ENCODE measurements at places on chromosomes 1 and 21. TPM values are rescaled to one million over a fixed set of nuclear protein-coding genes. Genes with fewer than 3 reads are reported as not detected.

NT5C1A gene
- not detected for total RNA-seq

SH2D2A gene
- total RNA-seq, result 2.3 TPM

PPFIA4 gene
- total RNA-seq, result 0.13 TPM

MROH9 gene
- not detected for total RNA-seq

CELA2A gene
- not detected for total RNA-seq

ANXA9 gene
- 1.3 TPM for total RNA-seq

NHLH1 gene
- total RNA-seq, result 0.08 TPM

SPRR2G gene
- total RNA-seq, result not detected

DNA sequence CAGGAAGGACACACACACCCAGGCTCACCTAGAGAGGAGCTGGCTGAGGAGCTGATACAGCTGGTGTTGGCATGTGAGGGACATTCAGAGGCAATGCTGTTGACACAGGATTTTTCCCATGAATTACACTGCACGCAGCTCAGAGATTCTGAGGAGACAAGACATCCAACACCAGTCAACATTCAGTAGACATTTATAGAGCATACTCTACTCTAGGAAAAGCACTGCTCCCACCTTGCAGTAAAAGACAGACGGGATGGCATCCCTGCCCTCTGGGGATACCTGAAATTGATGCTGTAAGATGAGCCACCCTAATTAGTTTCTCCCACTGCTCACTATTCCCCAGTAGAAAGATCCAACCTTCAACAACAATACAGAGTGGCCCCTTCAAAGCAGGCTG lies 5.1 kb downstream of the LYPD8 start:
- no peak for DNase-seq

DNA sequence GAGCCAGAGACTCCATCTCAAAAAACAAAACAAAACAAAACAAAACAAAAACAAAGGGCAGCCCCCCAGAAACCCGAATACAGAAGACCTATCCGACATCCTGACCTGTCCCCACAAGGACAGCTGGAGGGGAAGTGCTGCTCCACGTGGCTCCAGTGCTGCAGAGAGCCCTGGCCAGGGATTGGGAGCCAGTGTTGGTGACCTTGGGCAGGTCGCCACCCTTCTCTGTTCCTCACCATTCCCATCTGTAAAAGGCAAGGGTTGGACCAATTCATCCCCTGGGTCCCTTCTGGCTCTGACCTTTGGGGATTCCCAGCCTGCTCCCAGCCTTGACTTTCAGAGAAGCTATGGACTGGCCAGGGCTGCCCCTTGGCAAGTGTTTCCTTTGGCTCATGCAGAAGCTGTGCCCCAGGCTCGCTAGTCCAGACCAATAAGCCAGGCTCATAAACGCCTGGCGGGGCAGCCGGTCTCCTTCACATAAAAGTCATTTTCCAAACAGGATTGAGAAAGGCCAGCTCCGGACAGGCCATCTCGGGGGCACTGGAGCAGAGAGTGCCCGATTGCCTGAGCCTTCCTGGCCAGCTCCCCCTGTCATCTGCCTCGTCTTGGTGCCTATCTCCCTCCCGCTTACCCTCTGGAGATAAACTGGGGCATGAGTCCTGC lies 20.0 kb upstream of the PADI1 start:
- DNase-seq, result no peak

DNA sequence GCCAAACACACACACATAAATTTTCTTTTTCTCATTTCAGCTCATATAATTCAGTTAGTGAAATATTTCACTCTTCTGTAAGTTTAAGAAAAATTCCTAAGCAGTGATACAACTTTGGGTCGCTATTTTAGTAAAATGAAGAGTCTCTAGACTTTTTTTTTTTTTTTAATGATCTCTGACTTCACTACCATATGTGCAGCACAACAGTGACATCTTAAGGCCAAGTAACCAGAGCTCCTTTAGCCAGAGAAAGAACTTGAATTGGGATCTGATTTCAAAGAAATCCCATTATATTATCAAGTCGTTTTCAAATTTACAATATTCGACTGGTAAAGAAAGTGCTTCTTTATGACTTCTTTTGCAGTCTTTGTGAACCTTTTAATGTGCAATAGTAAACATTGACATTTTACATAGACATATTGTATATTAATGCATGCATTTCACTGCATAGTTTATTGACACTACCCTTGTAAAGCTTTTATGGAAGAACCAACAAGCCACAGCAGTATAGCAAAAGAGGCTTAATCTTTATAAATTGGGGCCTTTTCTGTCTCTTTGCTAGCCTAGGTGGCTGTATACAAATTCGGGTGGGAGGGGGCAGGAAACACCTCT lies 62.2 kb downstream of the LRRC40 start:
- no peak for DNase-seq

DNA sequence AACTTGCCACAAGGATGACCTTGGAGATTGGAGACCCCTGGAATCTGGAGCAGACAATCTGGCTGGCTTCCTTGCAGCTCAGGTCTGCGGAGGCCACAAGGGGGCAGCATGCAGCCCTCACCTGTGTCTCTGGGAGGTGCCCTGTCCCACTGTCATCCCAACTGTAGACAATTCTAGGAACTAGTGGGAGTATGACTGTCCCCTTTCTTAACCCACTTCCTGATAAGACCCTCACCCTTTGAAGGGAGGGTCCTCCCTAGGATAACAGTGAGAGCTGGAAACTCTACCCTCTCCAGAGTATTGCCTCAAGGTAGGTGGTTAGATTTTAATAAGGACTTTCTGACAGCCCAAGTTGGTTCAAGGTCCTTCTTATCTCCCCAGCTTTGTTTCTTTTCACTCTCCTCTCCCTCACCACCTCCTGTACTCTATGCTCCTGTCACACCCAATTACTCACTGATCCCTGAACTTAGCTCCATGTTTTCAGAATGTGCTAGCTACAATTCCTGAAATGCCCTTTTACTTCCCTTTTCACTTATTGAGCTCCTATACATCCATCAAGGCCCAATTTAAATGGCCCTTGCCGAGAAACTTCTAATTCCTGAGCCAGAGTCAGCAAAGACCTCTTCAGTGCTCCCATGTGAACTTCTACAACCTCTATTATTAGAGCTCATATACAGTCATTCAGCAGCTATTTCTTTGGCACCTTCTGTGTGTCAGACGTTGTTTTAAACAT lies 9.2 kb upstream of the KCNQ4 start:
- no peak for DNase-seq

- peak; percentile 48 for DNase-seq
Measured at GRCh38 chr1:62439652-62440371, 3.0 kb downstream of the USP1 start.

- no peak for DNase-seq
Measured at GRCh38 chr1:209662879-209663327, 10.7 kb upstream of the LAMB3 start.

GRCh38 chr1:116556289-116557006 lies 14.4 kb downstream of the CD58 start:
- no peak for DNase-seq

- DNase-seq, result no peak
Measured at GRCh38 chr21:16838331-16838730, 674.5 kb upstream of the CXADR start.

GRCh38 chr1:103461161-103462105 lies 64.1 kb upstream of the RNPC3 start:
- DNase-seq, result no peak

GRCh38 chr1:186082235-186082937 lies 292.7 kb downstream of the TPR start:
- peak; percentile 77 for DNase-seq

- DNase-seq, result no peak
Measured at GRCh38 chr1:169594391-169594790, 8.1 kb upstream of the F5 start.

DNA sequence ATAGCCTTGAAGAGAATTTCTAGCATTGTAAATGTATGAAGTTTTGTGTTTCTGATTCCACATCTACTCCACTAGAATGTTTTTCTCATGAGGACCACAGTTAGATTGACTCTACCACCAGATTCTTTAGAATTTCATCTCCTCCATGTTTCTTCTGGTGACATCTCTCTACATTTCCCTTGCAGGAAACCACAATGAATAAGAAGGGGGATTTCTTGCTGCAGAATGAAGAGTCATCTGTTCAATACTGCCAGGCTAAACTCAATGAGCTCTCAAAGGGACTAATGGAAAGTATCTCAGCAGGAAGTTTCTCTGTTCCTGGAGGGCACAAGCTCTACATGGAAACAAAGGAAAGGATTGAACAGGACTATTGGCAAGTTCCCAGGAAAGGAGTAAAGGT lies 18.6 kb downstream of the GBP6 start:
- no peak for DNase-seq

DNA sequence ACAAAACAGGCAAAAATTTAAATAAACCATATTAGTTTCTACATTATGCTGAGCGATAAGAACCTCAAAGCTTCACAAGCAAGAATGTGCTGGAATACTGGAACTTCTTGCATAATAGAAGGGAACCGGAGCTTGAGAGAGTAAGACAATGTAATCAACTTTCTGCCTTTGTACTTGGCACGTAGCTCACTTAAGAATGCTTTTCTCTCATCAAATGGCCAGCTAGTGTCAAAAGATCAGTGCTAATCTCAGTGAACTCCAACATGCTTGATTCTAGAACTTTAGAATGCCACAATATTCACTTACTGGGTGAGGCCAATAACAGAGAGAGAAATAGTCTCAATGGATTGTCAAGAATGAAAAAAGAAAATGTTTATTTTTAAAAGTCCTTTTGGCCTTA lies 486.1 kb upstream of the LRRC7 start:
- DNase-seq, result no peak

DNA sequence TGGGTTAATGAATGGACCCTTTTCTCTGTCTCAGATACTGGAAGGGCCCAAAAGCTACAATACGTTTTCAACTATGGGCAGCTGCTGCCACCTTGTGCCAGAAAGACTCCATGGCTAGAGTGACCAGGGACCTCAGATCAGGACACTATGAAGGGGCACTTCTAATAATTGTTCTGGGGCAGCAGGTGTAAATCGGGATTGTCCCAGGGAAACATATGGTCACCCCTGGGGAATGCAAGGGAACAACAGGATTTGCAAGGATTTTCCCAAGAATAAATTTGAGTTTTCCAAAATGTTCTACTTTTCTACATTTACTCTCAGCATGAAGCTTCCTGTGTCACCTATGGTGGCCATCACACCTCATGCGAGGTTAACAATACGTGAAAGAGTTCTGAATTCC lies 12.0 kb upstream of the FCAMR start:
- DNase-seq, result no peak

DNA sequence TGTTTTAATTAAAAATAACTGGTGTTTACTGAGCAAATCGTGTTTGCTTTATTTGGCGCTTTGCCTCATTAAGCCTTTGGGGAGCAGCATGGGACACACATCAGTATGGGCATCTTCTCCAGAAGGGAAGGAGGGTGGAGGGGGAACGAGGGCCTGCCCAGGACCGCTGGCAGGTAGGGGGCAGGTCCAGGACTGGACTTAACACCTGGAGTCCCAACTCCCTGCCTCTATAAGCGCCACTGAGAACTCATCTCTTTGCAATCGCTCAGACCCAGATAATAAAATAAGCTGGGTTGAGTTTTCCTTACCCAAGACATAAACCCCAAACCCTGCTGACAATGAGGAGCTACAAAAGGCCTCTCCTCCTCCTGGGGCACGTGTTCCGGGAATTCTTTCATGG lies 15.1 kb downstream of the ABCG1 start:
- DNase-seq, result no peak

DNA sequence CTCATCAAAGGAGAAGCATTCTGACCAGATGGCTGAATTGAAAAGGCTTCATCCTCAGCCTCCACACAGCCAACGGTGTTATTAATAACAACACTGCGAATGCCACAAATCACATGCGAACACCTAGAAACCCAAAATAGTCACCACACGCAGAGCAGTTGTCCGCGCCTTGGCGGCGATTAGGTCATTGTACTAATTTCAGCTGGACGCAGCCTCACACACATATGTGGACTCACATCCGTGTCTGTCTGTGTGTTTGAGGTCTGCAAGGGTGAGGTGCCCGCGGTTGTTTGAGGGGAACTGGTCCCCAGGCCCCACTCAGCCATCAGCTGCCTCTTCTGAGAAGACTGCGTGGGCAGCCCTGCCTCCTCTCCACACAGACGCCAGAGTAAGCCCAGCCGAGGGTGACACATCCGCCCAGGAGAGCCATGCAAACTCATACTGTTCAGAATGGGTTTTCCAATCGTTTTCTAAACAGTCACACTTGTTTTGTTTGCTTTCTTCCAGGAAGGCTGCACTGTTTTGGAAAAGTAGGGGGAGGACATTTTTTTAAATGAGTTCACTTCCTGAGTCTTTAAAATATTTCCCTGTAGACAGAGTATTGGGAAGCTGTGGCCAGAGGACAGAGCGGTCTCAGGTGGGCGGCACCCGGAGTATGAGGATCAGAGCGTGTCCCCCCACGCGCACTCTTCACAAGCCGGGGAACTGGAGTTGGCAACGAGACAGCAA lies 53.4 kb downstream of the TOMM20 start:
- DNase-seq, result peak; percentile 88

DNA sequence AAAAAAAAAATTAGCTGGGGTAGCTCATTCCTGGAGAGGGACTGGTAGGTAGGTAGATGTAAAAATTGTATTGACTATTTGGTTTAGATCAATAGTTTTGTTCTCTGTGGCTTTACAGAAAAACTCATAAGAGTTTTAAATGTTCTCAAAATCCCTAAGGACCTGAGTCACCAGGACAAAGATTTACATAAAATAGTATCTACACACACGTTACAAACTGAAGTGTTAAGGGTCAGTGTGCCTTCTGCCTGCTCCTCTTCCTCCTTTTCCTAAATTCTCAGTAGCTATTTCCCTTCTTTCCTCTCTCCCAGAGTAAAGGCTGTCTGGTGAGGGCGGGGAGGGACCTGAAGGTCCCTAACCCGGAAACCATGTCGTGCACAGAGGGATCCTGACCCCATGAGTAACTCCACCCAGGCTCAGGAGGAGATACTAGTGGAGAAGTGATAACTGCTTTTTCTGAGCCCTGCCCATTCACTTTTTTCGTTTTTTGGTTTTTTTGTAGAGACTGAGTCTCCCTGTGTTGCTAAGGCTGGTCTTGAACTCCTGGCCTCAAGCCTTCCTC lies 8.1 kb downstream of the PLEKHM2 start:
- no peak for DNase-seq

DNA sequence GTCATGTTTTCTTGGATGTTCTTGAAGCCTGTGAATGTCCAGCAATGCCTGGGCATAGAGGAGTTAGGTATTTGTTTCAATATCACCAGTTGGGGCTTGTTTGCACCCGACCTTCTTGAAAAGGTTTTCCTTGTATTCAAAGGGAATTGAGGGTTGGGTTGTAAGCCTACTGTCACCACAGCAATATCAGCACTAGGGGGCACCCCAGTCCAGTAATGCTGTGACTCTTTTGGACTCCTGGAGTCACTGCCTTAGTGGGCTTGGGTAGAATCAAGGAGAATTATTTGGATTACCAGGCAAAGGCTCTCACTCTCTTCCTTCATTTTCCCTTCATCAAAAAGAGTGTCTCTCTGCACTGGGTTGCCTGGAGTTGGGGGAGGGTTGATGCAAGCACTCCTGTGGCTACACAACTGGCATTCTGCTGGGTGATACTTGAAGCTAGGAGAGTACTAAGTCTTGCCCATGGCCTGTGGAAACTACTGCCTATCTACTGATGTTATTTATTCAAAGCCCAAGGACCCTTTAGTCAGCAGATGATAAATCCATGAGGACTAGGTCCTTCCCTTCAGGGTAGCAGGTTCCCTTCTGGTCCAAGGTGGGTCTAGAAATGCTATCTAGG lies 34.5 kb downstream of the OR10R2 start:
- no peak for DNase-seq

- no peak for DNase-seq
Measured at GRCh38 chr1:73626326-73626725, 571.6 kb downstream of the LRRIQ3 start.

- no peak for DNase-seq
Measured at GRCh38 chr1:2443277-2444137, 31.1 kb upstream of the PEX10 start.

GRCh38 chr1:153612755-153613331 lies at the start of gene S100A16:
S100A16 (minus strand) TSS chr1:153613137; CDS start chr1:153608151, 4,986 bp downstream.
- no peak for DNase-seq
